ENCODE measurements at places on chromosomes 3 and 15. TPM values are rescaled to one million over a fixed set of nuclear protein-coding genes. Genes with fewer than 3 reads are reported as not detected.

Gene AADACL2
- polyA plus RNA-seq = not detected

Gene STARD9
- 7.5 TPM for polyA plus RNA-seq

Gene GPR160
- polyA plus RNA-seq = 29.9 TPM

Gene NR2F2
- 312 TPM for polyA plus RNA-seq

Gene TGM4
- polyA plus RNA-seq = 0.07 TPM

Gene SERP1
- polyA plus RNA-seq = 121 TPM

Gene EPHA3
- 6.4 TPM for polyA plus RNA-seq

Gene PCSK6
- polyA plus RNA-seq = 9.2 TPM

Data from right renal cortex interstitium (tissue), 3 donors.